ENCODE measurements at places on chromosomes 12 and 14. TPM values are rescaled to one million over a fixed set of nuclear protein-coding genes. Genes with fewer than 3 reads are reported as not detected.

DNA sequence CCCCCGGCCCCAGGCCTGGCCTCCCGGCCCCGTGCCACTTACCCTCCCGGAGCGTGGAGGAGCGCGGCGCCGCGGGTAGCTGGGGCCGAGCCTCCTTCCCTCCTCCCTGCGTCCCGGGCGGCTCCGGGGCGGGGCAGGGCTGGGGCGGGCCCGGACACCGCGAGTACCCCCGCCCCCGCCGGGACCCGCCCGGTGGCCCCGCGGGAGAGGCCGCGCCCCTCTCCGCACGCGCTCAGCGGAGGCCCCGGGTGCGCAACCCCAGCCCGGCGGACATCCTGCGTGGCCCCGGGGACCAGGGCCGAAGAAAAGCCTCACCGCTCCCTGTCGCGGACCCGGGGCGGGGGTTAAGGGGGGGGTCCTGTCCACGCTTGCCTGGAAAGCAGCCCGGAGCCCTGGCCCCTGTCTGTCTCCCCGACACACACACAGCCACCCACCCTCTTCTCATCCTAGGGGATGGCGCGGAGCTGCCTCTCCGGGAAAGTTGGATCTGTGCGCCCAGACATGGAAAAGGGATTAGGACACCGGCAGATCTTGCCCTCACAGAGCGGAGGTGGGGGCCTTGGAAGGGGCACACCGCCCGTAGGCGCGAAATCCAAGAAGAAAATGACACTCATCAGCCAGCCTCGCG lies at the start of gene SYNE3:
Gene SYNE3, minus strand, starts transcription at position 97 of the 628 bp plus-strand sequence. CDS start 40,829 bp downstream, outside the sequence.
- peak; percentile 72 for ATAC-seq

DNA sequence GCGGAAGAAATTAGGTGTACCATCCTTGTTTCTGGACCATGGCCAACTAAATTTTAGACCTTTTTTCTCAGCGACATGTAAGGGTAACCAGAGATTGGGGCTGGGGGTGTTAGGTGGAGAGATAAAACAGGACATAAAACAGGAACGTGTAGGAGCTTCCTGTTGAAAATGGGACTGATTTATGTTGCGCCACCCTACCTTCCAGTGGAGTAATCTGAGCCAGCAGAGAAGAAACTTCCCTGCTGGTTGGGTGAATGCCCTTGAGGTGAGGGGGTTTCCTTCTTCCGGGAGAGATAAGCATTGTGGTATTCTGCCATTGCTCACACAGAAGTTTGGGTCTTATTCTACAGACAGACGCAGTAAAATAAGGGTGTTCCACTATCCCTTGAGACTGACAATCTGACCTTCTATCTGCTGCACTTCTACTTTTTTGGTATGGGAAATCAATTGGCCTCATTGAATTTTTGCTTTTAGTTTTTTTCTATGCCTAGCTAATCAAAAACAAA lies 417.6 kb downstream of the PCNX1 start:
- ATAC-seq: no peak

DNA sequence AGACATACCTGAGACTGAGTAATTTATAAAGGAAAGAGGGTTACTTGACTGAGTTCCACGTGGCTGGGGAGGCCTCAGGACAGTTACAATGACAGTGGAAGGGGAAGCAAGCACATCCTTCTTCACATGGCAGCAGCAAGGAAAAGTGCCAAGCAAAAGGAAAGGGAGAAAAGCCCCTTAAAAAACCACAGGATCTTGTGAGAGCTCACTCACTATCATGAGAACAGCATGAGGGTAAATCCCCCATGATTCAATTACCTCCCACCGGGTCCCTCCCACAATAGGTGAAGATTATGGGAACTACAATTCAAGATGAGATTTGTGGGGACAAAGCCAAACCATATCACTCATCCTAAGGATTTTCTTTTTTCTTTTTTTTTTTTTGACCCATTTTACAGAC lies 177.8 kb upstream of the EEA1 start:
- no peak for ATAC-seq

GRCh38 chr14:94827711-94828447 lies 58.0 kb upstream of the GSC start:
- no peak for ATAC-seq

Gene CCDC198
- not detected for total RNA-seq

DNA sequence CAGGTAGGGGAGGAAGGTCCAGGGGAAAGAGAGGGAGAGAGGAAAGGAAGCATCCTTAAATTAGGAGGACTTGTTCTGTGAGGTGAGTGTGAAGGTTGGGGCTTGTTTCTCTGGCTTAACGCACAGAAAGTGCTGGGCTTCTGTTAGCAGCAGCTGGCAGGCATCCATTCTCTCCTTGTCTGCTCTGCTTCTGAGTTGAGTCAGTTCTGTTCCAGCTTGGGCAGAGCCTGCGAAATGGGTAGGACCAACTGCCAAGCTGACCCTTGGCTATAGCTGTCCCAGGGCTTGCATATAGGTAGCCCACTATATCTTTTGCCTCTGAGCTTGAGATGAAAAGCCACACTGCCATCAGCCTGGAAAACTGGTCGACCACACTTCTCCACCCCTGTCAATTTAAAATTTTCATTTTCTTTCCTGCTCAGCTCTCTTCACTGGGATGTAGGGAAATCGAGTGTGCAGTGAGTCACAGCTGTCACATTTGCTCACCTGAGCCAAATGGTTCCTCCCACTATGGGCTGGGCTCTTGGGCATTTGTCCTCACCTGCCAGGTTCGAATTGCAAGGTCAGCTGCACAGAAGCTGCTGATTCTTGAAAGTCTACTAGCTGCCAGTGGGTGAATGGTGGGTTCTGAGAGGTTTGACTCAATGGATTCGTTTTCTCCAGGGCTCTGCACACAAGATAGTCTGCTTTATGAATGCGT lies 256.4 kb upstream of the PWP1 start:
- peak; percentile 92 for ATAC-seq

All from esophagus mucosa (tissue), 1 donor.